COR-L47 (cell line): ENCODE measurements at places on chromosomes 7 and 10.
A peak's percentile ranks its signal among the peaks of the same experiment; 100 is the strongest.

GRCh38 chr7:111586711-111587409 lies 24.6 kb upstream of the IMMP2L start:
- no peak for DNase-seq

DNA sequence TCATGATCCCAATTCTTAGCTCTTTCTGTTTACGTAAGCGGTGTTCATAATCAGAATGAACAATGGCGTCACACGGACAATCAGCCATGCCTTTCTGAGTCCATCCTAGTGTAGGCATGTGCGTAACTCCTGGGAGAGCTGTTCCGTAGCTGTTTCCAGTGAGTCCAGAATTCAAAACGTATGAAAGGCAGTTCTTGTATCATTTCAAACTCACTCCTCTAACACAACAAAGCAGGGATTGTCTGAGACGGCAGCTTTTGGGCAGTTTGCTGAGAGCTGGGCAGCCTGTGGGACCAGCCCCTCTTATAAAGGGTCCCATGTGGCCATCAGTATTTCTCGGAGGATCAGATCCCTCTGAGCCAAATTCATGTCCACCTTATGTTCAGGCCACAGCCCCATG lies 43.4 kb downstream of the PSPH start:
- DNase-seq: no peak

DNA sequence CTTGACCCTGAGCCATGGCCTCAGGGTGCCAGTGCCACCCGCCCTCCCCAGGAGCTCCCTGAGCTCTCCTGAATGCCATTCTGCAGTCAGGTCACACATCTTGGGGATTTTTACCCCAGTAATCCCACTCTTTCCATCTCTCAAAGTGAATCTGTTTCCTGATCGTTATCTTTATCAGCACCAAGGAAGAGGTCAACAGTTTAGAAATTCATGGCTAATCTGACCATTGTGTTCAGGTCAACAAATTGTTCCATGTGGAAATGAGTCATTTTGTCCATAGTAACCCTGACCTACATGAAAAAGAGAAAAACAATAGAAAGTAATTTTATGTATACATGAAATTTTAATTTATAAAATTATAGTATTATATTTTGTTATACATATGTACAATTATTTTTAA lies 28.8 kb upstream of the ZNF488 start:
- DNase-seq: no peak

DNA sequence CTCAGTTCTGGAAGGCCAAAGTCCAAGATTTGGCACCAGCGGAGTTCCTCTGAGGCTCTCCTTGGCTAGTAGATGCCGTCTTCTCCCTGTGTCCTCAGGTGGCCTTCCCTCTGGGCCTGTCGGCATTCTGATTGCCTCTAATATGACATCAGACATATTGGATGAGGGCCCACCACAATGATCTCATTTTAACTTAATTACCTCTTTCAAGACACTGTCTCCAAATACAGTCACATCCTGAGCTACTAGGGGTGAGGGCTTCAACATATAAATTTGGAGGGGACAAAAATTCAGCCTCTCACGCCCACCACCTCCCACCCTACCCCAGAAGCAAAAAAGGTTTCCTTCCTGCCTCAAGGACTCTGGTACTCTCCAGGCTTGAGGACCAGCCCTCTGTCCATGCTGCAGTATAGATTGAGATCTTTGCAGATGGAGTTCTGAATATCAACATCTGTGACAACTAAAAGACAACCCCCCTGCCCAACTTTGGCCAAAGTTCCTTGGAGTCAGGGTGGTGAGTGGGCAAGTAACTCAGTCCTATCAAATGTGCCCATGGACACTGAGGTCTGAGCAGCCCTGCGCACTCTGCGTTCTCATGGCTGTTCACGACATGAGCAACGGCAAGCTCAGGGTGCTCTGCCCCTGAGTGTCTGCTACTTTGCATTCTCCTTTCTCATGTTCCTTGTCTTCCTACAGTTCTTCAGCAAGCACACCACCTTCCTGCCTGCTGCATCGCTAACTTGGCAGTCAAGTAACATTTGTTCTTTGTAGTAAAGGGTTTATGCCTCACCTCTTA lies 11.5 kb downstream of the TMEM176B start:
- DNase-seq: no peak

DNA sequence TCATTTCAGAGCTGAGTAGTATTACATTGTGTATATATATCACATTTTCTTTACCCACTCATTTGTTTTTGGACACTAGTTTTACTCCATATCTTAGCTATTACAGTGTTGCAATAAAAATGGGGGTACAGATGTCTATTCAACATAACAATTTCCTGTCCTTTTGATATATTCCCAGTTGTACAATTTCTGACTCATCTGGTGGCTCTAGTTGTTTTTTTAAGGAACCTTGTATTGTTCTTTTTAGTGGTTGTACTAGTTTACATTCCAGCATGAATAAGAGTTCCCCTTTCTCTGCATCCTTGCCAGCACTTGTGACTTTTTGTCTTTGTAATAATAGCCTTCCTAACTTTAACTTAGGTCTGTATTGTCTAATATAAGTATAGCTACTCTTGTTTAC lies 739.9 kb downstream of the XPNPEP1 start:
- DNase-seq: no peak

DNA sequence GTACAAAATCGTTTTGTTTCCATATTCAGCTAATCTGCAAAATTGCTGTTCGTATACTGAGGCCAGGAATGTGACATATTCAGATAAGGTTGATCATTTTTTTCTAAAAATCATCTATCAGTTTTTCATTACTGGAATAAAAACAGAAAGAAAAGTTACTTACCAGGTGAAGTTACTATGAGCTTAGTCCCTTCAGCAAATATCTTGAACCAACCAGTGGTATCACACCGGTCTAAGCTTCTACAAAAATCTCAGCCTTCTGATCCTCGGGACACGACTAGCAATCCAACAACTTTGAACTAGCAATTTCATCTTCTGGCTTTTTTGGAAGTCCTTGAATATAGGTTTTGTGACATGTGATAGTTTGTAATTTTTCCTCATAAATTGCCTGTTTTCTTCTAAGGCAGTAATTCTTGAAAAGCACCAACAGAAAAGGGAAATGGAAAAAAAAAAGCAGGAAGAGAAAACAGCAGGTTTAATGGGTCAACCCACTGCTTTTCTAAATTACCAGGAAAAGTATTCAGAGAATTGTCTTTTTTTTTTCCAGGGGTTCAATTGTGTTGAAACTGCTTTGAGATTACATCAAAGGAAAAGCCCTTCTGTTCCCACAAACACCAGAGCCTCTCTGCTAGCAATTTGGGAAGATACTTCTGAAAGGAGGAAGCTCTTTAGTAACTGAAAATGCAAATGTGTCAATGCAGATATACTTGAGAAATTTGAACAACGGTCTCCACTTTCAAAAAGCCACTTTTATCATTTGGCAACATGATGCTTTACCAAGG lies 2.9 kb upstream of the TARP start:
- no peak for DNase-seq

- DNase-seq: no peak
Measured at GRCh38 chr7:109284943-109285342, 715.3 kb downstream of the DNAJB9 start.

GRCh38 chr7:27606270-27607209 lies 56.1 kb downstream of the HIBADH start:
- no peak for DNase-seq

DNA sequence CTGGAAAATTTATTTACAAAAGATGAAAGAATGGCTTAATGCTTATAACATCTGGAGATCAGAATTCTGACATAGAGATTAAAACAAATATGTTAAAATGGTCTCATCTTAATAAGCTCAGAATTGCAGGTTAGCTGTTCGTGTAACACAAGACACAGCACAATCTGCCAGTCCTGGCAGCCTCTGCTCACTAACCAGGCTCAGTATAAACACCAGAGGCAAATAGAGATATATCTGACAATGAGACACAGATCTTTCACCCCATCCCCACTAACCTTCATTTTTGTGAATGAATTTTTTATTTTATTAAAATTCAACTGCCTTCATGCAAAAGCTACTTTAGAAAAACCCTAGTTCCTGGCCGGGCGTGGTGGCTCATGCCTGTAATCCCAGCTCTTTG lies 51.8 kb downstream of the RELN start:
- DNase-seq: no peak

GRCh38 chr7:4144811-4145510 lies 537.1 kb upstream of the FOXK1 start:
- no peak for DNase-seq

GRCh38 chr7:81460250-81461045 lies 309.4 kb downstream of the HGF start:
- DNase-seq: no peak

GRCh38 chr10:1736972-1737221 lies 428 bp downstream of the ADARB2 start:
- no peak for DNase-seq

DNA sequence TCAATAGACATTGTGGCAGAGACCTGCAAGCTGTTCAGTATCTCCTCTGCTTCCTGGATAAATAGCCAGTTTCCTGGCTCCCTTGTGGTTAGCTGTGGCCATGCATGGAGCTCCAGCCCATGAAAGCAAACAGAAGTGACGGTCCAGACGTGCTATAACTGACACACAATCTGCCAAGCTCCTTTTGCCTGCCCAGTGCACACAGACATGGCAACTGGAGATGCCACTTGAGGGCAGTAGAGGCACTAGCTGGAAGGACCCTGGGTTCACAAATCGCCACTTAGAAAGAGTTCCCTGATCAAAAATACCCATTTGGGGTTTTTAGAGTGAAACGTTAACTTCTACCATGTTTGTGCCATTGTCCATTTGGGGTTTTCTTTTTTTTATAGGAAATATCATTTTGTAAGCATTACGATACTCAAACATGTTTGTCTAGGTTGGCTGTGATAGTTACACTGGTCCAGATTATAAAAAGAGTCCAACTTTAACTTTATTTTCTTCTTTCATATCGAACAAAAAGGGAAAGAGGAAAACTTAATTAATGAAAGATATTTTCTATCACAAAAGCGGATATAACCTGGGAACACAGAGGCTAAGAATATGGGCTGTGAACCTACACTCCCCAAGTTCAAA lies 31.3 kb downstream of the KIN start:
- DNase-seq: no peak

GRCh38 chr10:22753786-22754185 lies 39.4 kb upstream of the PIP4K2A start:
- no peak for DNase-seq

- DNase-seq: no peak
Measured at GRCh38 chr7:90599892-90600555, 3.9 kb downstream of the CDK14 start.

DNA sequence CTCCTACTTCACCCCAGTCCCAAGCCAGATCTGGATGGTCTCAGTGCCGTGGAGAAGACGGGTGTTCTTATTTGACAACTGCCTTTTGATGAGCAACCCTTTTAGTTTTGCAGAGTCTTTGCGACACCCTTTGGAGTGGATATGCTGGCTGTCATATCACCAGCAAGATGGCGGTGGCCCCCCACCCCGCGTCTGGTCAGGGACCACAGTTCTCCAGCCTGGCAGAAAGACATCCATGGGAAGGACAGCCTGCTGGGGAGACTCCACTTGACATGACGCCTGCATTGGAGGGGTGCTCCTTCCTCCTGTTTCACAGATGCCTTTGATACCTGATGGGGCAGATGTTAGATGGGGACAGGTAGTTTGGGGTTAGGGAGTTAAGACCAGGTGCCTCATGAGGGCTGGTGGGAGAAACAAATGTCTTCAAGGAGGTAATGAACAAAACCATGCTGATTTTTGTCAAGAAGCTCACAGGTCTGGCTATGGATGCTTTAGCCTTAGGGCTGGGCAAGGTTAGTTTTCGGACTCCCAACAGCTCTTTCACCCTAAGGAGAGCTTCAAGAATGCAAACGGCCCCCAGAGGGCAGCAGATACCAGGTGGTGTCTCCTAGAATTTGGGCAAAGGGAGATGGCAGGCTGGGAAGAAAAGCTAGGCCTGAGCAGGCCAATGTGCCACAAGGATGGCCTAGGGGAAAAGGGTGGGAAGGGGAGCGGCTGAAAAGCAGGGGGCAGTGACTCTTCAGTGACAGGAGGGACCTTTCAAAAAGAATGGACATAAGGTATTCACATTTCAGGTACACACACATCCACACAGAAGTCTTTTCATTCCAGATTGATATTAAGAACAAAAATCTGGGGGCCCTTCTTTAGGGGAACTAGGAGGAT lies 95.2 kb downstream of the CLEC2L start:
- DNase-seq: peak; percentile 29

DNA sequence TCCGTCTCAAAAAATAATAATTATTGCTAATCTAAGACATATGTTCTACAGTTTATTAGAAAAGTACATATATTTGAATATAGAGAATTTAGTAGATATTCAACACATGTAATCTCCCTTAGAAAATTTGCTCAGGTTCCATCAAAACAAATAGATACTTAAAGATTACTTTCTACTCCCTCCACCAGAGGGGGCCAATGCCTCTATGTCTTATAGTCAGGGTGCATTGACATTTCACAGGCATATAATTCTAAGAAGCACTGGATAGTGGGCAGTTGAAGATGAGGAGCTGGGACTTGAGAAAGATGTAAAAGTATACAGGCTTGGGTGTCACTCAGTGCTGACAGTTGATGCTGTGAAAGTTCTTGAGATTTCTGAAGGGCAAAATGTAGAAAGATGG lies 301.6 kb upstream of the HPS1 start:
- no peak for DNase-seq

- DNase-seq: peak; percentile 26
Measured at GRCh38 chr7:92421676-92422435, 25.4 kb upstream of the GATAD1 start.

- no peak for DNase-seq
Measured at GRCh38 chr7:69256634-69257081, 341.6 kb upstream of the AUTS2 start.

GRCh38 chr10:95832216-95833041 lies 75.3 kb upstream of the CC2D2B start:
- DNase-seq: no peak

- DNase-seq: no peak
Measured at GRCh38 chr7:43108255-43109011, 4.0 kb upstream of the HECW1 start.

- no peak for DNase-seq
Measured at GRCh38 chr7:134315679-134316538, 821 bp downstream of the SLC35B4 start.

DNA sequence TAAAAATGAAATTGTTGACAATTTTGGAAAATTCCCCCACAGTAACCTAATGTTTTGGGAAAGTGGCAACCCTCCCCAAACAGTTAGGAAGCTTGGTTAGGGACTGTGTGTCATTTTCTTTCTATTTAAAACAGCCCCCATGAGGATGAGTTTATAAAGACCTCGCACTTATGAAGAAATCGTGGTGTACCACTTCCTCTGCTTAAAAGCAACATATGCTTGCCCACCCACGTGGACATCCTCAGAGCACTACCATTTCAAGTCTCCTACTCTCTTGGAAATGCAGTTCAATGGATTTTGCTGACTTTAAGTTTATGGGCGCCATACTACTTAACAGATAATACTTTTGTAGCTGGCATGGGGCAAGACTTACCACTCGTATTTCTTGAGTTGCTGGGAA lies 223.8 kb downstream of the DYNC1I1 start:
- DNase-seq: no peak

GRCh38 chr7:151068069-151068773 lies 8.8 kb downstream of the SLC4A2 start:
- DNase-seq: no peak
